CMK (cell line): ENCODE measurements at places on chromosomes 7 and 10.

- no peak for DNase-seq
These were observed 167.6 kb downstream of the GRID1 start for GRCh38 chr10:86199041-86199440.

DNA sequence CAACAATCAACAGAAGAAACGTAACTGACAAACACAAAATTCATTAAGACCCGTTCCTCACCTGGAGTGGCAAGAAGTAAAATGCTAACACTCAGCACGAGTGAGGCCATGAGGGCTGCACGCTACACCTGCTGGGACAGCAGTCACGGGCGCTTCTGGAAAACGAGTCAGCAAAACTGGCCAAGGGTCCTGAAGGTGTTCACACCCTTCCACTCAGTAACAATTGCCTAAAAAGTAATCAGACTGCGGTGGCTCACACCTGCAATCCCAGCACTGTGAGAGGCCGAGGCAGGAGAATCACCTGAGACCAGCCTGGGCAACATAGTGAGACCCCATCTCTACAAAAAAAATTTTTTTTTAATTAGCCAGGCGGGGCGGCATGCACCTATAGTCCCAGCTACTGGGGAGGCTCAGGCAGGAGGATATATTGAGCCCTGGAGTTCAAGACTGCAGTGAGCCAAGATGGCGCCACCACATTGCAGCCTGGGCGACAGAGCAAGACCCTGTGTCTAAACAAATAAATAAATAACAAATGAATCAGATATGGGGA, 199.1 kb downstream of the MAD1L1 start:
- DNase-seq = no peak

GRCh38 chr7:121931149-121931902, 58.4 kb downstream of the PTPRZ1 start:
- DNase-seq = no peak

DNA sequence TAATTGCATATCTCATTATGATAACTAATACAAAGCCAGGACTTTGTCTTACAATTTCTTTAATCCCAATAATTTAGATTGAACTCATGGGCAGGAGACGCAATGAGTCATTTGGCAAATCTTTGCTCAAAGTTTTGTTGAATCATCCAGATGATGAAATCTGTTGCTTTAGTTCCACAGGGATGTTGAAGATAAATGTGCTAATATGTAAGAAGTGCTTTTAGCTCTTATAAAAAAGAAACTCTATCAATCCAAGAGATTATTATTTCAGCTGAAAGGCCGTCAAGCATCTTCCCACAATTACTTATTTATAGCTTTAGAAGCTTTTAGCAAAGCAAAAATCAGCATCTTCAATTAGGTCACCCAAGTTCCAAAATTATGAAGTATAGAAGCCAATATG, 36.8 kb upstream of the ANK3 start:
- no peak for DNase-seq

GRCh38 chr7:15215616-15216015, 313.1 kb upstream of the DGKB start:
- DNase-seq = no peak

GRCh38 chr7:85736085-85736484, 549.2 kb upstream of the SEMA3D start:
- peak; percentile 21 for DNase-seq

DNA sequence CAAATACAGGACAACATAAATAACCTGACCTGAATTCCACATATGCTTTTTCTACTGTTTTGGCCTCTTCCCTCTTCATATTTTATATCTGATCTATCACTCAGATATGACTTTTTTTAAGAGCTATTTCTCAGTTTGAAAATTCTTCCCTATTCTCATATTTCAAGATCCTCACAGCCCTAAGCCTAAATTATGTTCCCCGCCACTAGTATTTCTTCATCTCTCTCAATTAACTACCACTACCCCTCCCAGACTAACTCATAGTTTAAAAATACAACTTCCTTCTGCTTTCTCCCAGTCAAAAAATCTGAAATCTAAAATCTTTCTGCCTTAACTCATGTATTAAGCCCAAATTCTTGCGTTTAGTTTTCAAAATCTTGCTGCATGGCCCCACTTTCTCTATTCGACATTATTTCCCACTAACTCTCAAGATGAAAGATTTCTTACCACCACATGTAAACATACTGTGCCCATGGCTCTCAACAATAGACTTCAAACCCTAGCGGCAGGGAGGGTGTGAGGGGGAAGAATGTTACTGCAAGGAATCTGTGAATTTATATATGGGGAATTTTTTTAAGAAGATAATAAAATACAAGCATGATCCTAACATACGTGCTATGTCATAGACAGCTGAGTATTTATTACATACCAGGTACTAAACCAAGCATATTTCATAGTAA, 64.6 kb downstream of the TFEC start:
- no peak for DNase-seq

- DNase-seq = no peak
These were observed 35.3 kb upstream of the CDCA7L start for GRCh38 chr7:21980926-21981500.

DNA sequence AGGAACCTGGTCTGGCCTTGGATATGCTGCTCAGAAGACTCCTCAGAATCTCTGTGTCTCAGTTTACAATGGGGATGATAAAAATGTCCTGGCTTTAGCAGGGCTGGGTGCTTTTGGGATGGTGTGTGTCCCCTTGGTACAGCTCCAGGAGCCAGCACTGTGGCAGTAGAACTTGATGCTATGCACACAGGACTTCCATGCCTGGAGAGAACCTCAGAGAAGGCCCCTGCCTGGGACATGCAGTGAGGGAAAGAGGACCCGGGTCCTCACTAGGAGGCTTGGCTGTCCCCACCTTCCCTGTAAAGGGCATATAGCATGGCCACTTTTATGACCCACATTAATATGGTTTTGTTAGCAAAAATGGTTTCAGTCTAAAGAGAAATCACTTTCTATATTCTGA, 100.5 kb downstream of the GLRX3 start:
- no peak for DNase-seq

DNA sequence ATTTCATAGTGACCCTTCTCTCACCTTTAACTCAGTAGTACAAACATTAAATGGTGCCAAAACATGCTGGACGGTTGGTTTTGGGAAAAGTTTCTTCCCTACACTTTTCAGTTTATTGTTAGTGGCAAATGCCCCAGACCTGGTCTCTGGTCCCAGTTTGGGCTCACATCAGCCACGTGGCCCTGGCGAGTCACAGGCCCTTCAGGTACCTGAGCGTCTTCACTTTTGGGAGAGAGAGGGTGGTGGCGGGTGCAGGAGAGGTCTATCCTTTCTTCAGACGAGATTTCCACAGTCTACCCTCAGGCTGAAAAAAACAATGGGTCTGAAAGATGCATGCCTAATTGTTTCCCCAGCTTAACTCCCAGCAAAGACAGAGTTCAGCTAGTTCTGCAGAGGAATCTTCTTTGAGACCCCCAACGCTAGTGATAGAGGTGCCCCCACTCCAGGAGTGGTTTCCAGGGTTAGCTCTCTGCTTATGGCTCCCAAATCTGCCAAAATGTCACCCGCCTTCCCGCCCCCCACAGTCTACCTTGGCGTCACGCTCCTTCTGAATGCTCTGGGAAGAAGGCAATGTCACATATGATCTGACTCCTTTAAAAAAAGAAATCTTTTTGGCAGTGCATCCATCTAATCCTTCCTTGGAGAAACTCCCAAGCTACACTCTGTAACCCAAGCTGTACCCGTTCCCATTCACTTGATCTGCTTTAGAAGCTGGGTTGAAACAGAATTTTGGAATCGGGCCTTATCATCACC, 384.8 kb upstream of the FOXK1 start:
- no peak for DNase-seq

GRCh38 chr10:70587045-70587658, 15.4 kb downstream of the PRF1 start:
- no peak for DNase-seq

DNA sequence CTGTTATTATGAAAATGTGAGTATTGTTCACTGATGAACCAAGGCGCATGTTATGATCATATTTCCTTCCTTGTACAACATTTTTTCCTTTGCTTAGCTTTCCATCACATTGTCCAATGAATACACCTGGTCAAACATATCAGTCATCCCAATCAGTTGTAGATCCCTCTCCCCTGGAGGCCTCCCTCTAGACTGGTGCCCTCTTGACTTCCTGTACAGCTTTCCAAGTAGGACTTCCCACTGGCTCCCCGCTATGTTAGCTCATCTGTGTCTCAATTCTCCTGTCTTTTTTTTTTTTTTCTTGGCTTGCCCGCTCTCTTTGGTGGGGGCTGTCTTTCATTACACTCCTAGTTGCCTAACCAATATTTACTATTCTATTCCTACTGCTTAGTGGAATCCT, 214.2 kb upstream of the NPY start:
- DNase-seq = no peak

DNA sequence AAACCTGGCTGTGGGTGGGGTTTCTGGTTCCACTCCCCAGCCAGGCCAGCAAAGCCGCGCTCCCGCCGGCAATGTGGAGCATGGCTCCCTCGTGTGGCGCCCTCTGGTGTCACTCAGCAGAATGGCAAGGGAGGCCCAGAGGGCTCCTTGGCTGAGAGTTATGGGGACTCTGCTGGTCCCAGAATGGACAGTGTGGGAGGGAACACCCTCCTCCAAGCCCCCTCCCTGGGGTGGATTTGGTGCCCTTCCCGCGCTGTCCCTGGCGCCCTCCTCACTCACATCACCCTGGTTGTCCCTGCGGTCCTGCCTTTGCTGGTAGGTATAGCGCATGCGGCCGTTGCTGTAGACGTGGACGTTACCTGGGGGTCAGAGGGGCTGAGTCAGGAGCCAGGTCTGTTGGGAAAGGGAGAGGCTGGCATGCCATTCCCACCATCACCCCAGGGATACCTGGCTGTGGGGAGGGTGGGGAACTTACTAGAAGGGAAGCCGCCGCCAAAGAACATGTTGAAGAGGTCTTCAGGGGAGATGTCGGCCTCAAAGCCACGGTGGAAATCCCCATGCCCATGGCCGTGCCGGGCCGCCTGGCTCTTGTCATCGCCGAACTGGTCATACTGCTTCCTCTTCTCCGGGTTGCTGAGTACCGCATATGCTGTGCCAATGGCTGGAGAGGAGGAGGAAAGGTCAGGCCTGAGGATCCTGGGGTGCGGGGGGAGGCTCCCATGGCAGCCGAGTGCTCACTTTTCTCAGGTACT, 14.0 kb downstream of the DNAJB12 start:
- DNase-seq = no peak

DNA sequence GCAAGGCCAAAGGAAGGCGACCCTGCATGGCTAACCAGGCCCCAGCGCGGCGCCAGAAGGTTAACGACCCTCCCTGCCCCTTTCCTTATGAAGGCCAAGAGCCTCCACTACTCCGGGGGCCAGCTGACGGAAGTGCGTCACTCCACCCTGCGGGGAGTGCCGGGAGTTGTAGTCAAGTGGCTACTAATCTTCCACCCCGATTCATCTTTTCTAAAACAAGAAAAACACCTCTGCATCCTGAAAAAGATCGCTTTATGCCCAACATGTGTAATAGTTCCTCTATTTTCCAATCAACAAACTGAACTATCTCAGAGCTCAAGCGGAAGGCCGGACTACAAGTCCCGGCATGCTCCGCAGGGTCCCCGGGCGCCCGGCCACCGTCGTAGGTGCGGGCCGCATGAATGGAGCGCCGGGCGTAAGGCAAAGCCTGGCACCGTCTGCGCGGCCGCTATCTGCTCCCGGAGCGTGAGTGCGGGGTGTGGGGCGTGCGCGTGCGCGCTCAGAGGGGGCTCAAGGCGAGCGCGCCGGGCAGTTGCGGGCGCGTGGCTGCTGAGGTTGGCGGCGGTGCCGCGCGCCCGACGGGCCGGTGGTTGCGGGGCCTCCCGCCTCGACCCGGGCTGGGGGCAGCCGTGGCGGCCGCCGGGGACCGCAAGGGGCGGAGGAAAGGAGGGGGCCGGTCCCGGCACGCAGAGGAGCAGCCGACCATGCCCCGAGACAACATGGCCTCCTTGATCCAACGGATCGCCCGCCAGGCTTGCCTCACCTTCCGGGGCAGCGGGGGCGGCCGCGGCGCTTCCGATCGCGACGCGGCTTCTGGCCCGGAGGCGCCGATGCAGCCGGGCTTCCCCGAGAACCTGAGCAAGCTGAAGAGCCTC, at the start of gene ADO:
ADO (plus strand) TSS at position 365 of the 875 bp plus-strand sequence; CDS start at position 705, 340 bp downstream.
- peak; percentile 45 for DNase-seq

GRCh38 chr10:12358863-12359564, 9.7 kb downstream of the CAMK1D start:
- DNase-seq = no peak

DNA sequence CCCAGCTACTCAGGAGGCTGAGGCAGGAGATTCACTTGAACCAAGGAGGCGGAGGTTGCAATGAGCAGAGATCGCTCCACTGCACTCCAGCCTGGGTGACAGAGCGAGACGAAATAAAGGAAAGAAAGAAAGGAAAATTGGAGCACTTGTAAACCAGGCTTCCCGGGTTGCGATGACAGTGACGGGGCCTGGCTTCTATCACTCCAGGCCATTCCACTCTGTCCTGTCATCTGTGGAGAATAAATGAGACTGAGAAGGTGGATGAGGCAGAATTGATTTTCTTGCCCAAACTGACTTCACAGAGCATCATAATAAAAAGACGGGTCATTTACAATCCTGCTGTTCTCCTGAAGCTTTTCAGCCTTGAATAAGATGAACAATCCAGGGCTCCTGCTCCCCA, 12.1 kb upstream of the KPNA7 start:
- no peak for DNase-seq

GRCh38 chr10:5440206-5440605, 27.8 kb downstream of the NET1 start:
- DNase-seq = no peak

DNA sequence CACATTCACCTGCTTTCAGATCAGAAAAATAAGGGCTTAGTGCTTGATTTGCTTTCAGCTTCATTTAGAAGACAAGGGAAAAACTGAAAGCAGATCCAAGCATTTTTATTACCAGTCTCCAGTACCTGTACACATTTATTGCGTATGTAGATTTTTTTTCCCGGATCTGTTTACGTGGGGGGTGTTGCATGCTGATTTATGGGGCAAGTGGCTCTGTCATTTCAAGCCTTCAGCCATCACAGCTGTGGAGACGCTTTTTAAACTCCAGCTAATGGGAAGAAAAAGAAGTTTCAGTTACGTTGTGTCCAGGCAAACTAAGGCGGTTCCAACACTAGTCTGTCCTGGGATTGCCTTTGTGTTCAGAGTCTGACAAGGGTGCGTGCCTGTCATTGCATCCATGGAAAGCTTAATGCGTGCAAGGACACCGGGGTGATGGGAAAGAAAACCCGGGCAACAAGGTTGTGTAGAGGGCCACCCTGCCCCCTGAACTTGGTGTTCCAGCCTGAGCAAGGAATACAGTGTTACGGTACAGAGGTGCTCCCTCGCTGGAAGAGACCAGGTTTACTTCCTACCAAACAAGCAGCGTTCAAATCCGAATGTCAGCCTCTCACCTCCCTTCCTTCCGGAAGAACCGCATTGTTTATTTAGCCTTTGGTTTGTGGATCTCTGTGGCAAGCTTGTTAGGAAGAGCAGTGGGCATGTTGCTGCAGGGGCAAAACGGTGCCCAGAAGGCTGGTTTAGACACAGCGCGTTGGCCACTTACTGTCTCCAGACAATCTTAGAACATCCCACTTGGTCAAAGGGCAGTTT, 128.2 kb downstream of the FGFR2 start:
- no peak for DNase-seq
